ENCODE measurements at places on chromosomes 4 and X.

- DNase-seq, result no peak
Observed at GRCh38 chrX:148634591-148634990, 134.2 kb downstream of the AFF2 start.

DNA sequence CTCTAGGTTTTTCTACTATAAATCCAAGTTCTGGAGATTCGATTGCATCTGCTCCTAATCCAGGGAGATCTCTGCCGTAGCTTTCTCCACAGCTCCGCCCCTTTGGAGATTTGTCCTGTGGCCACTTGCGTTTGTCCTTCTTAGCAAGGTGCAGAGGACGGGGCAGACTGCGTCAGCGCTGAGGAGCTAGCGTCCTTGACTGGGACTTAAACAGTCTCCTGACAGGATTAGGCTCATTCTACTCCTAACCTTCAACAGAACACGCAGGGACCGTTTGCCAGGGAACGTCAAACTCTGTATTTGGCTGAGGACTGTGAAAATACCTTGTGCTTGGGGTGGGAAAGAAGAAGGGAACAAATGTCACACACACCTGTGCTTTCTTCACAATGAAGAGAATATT is 38.6 kb downstream of the SORBS2 start:
- no peak for DNase-seq

GRCh38 chrX:134562002-134562401 is 96.3 kb downstream of the PLAC1 start:
- no peak for DNase-seq

DNA sequence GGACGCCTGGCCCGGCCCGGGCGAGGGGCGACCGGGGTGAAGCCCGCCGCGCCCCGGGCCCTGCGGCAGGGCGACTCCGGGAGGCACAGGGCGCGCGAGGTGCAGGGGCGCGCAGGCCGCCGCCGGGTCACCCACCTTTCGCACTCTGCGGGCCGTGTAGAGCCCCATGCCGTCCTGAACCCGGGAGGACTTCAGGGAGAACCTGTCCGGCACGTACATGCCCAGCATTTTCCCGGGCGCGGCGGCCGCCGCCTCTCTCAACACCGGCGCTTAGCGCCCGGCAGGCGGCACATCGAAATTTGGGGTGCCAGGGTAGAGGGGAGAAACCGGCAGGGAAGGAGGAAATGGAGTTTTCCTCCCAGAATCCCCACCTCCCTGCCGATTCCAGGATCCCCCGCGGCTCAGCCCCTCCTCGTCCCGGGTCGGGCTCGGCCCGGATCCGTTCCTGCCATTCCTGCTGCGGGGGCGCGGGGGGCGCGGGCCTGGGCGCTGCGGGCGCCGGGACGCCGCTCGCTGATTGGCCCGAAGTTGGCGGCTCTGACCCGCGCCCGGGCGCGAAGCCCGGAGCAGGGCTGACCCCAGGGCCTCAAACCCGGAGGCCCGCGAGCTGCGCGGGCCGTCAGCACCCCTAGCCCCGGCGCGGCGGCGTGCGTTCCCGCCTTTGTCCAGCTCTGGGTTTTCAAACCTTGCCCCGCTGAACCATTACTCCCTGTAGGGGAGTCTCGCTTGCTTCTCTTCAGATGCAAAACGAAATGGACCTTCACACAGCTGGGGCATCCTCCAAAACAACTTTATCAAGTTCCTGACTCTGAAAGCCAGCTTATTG is at the start of gene PRDM5:
TSS of gene PRDM5 (minus strand) at position 346 of the 826 bp plus-strand sequence. CDS start at position 228, 118 bp downstream.
- DNase-seq, result no peak

GRCh38 chrX:150332023-150332422 is 31.1 kb upstream of the MAMLD1 start:
- DNase-seq, result no peak

DNA sequence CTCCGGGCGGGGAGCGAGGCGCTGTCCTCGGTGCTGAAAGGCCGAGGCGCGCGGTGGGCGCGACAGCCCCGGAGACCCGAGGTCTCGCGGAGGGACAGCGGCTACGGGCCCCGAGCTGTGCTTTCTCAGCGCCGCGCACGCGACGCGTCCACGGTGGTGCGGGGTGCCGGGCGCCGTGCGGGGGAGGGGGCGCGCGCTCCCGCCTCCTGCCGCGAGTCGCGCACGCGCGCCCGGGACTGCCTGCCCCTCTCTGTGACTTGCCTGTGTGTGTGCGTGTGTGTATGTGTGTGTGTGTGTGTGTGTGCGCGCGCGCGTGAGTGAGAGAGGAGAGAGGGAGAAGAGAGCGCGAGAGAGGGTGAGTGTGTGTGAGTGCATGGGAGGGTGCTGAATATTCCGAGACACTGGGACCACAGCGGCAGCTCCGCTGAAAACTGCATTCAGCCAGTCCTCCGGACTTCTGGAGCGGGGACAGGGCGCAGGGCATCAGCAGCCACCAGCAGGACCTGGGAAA is at the start of gene GRIA2:
TSS of gene GRIA2 (plus strand) at position 358 of the 511 bp plus-strand sequence. CDS start 315 bp downstream, outside the sequence.
- peak; percentile 4 for DNase-seq

DNA sequence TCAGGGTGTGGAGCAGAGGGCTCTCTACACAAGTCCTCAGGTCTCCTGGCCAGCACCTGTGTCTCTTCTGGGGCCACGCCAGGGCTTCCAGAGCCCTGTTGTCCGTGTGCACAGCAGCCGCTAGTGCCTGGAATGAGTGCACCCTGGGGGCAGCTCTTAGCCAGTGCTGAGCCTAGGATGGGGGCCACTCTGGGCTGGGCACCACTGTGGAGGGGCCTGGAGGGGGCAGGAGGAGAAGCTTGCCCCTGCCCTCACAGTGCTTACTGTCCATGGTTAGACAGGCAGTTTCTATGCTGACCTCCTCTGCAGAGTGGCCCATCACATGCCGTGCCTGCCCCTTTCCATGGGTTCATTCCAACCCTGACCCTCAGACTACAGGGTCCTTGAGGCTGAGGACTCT is 42.7 kb upstream of the GRPEL1 start:
- no peak for DNase-seq

DNA sequence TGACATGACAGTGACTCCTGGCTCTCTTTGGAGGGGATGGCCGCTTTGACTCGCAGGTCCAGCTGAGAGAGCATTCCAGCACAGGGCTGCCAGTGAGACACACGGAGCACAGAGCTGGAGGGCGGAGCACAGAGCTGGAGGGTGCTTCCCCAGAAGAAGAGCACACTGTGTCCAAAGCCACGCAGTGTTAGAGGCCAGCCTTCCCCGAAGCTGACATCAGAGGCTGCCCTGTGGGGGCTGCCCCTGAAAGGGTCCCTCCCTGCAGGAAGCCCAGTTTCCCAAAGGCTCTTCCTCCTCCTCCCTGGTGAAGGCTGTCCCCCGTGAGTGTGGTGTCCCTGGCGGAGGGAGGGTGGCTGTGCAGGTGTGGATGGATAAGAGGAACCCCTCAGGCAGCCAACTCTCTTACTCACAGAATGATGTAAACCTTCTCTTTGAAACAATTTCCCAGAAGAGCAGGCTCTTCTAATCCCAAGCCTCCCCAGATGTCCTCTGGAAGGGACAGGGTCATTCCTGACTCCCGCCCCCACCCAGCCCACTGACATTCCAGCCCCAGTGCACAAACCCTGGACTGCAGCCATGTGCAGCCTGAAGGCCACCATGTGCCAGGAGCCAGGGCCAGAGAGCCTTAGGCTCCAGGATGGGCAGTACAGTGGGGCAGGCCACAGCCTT is 53.4 kb downstream of the PSAPL1 start:
- no peak for DNase-seq

GRCh38 chrX:122866532-122866931 is 317.5 kb upstream of the GRIA3 start:
- no peak for DNase-seq

DNA sequence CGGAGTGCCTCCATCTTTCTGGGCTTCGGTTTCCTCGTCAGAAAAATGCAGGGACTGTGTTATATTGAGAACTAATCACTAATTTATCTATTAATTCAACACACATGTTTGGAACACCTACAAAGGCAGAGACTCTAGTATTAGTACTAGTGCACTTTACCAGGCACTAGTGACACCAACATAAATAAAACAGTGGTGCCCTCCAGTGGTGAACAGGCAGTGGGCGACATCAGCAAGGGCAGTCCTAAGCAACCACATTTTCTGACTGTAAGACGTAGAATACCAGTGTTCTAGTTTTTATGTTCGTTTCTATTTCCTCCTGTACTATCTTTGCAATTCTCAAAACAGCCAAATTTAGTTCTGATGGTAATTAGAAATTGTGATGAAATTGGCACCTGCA is 69.1 kb upstream of the UCP1 start:
- DNase-seq, result no peak

DNA sequence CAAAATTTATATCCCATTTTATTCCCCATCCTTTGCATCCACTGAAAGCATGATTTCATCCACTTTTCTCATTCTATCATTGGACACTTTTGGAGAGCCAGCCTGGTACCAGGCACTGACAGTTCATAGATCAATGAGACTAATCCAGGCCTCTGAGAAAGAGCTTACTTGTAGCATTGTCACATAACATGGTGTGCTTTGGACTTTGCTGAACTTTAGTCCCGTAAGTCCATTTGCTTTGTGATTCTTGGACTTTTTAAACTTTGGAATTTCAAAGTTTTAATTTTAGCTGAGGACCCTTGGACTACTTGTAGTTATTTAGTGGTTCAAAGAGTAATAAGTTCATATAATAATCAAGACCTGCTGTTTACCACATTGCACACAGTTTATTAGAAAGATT is 11.5 kb downstream of the LIAS start:
- DNase-seq, result no peak

- no peak for DNase-seq
Observed at GRCh38 chrX:18885328-18886004, 98.4 kb downstream of the PHKA2 start.

DNA sequence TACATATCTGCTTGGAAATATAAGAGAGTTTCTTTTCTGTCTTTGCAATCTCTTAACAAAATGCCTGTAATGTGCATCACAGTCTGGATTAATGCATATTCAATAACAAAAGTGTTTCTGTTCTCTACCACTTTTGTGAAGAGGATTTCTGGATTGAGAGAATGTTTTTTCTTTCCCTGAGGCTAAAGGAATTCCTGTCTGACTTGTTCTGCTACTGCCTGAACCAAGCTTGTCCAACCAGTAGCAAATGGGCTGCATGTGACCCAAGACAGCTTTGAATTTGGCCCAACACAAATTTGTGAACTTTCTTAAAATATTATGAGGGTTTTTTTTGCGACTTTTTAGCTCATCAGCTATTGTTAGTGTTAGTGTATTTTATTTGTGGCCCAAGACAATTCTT is 1133.9 kb downstream of the SH3BGRL start:
- DNase-seq, result peak; percentile 54

DNA sequence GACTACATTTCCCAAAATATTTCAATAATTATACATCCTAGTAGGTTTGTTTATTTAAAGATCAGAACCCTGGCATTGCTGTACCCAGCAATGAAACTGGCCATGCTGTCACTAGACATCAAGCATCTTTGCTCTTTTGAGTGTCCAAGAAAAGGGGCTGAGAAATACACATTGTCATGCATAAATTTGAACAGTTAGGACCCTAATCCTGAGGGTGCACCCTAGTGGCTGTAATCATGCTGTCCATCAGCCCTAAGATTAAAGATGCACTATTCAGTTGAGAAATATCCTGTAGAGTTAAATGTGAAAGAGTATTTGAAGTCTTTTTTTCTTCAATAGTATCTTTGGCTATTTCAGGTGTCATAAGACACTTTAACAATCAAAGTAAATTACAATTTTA is 108.8 kb downstream of the NFKB1 start:
- DNase-seq, result no peak

GRCh38 chr4:110540581-110540980 is 64.6 kb downstream of the ENPEP start:
- DNase-seq, result no peak

DNA sequence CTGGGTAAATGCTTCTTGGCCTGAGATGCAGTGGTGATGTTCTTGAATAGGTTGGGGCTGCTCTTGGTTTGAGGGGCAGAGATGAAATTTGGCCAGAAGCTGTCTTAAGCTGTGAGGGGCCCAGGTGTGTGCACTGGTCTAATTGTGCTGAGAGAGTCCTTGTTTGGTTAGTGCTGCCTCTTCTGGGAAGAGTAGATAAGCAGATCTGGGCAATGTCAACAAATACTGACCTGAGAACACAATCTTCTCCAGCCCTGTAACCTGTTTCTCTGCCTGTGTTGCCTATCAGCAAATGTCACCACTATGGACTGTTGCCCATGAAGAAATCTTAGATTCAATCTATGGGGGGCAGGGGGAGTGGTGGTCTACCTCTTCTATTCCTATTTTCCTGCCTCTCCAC is 17.2 kb upstream of the USP27X start:
- no peak for DNase-seq

GRCh38 chrX:75181721-75182120 is 25.6 kb upstream of the ABCB7 start:
- DNase-seq, result no peak

DNA sequence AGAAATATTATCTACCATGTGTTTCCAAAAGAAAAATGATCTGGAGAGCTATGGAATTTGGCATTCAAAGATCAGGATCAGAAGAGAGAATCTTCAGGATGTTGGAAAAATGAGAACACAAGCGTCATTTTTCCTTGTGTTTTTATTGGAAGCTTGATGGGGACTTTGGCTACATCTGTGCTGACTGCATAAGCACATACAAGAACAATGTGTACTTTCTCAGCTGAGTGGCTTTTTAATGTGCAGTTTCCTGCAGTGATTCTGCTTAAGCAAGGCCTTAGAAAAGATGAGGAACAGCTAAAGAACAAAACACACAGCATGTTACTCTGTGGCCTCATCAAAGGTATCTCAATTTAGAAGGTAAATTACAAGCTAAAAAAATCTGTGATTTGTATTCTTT is 1039.9 kb downstream of the GLUD2 start:
- DNase-seq, result peak; percentile 48

DNA sequence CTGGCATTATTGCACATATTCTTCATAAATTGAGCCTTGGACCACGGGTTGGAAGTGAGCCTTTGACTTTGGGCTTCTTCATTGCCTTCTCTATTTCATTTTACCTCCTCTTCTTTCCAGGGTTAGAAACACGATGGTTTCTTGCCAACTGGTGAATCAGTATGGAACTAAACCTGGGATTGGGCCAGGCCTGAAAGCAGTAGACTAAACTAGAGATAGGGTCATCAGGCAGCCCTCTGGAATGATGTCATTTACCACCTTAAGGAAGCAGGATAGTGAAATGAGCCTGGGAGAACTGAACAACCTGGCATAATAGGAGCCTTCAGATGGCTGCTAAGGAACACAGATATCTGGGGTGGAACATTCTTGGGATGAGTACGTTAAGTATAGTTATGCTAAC is 67.5 kb upstream of the ATP8A1 start:
- DNase-seq, result no peak

- DNase-seq, result no peak
Observed at GRCh38 chr4:57501720-57502119, 391.5 kb upstream of the IGFBP7 start.

DNA sequence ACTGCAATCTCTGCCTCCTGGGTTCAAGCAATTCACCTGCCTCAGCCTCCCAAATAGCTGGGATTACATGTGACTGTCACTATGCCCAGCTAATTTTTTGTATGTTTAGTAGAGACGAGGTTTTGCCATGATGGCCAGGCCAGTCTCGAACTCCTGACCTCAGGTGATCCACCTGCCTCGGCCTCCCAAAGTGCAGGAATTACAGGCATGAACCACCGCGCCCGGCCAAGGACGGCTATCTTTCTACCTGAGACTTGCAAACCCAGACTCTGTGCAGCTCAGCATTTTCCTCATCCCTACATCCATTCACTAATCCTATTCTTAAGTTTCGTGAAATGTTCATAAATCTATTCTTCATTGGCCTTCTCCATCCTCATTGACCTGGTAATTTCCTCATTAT is 330.0 kb downstream of the ANTXR2 start:
- no peak for DNase-seq

- no peak for DNase-seq
Observed at GRCh38 chr4:41525129-41525528, 12.8 kb upstream of the LIMCH1 start.

- peak; percentile 35 for DNase-seq
Observed at GRCh38 chr4:26459054-26459755, 31.1 kb downstream of the CCKAR start.

Data from LNCaP clone FGC (cell line).